ENCODE measurements at places on chromosomes 6 and 20. TPM values are rescaled to one million over a fixed set of nuclear protein-coding genes. Genes with fewer than 3 reads are reported as not detected.

DNA sequence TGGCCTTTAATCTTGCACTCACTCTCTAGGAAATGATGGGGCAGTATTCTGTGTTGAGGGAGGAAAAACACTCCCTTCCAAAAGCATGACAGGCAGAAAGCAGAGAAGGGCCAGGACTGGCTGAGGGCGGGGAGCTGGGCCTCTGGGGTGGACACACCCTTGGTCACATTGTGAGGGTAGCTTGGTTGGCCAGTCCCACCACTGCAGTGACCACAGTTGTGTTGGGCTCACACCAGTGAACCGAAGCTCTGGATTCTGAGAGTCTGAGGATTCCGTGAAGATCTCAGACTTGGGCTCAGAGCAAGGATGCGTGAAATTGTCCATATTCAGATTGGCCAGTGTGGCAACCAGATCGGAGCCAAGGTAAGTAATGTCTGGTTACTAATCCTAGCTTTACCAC, at the start of gene TUBB1:
TUBB1 (plus strand) TSS at position 213 of the 400 bp plus-strand sequence; CDS start at position 307, 94 bp downstream.
- DNase-seq, result no peak

GRCh38 chr6:13397359-13398068, 69.2 kb upstream of the TBC1D7 start:
- DNase-seq, result no peak

- no peak for DNase-seq
Measured at GRCh38 chr6:118507636-118508035, 40.5 kb upstream of the PLN start.

GRCh38 chr20:7520361-7520760, 419.9 kb downstream of the HAO1 start:
- no peak for DNase-seq

GRCh38 chr6:154474648-154475428, 35.6 kb downstream of the CNKSR3 start:
- DNase-seq, result no peak

- no peak for DNase-seq
Measured at GRCh38 chr6:139905404-139906052, 531.1 kb upstream of the CITED2 start.

GRCh38 chr20:21514553-21515251, 838 bp upstream of the NKX2-2 start:
- no peak for DNase-seq

DNA sequence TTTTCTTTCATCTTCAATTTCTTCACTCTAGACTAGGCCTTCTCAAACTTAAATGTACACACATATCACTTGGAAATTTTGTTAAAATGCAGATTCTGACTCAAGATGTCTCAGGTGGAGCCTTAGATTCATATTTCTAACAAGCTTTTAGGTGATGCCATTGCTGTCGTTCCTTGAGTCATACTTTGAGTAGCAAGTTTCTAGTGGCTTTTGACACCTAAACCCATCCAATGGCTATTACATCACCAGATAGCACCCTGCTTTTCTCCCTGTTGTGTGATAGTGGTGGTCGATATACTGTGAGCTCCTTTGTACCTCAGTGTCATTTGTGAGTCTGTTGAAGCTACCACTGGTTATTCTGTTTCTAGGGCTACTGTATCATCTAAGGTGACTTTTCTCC, 34.8 kb upstream of the BAG2 start:
- DNase-seq, result no peak

GRCh38 chr6:101066481-101066880, 185.4 kb upstream of the ASCC3 start:
- no peak for DNase-seq

- no peak for DNase-seq
Measured at GRCh38 chr6:133309579-133309978, 68.4 kb downstream of the EYA4 start.

- no peak for DNase-seq
Measured at GRCh38 chr6:99993533-99994251, at the start of gene MCHR2. Gene MCHR2, minus strand, starts transcription at chr6:99994223. Its CDS starts 38,076 bp downstream, at chr6:99956147.

SYCP2L gene
- 1.3 TPM for total RNA-seq

ANKRD60 gene
- not detected for total RNA-seq

BPIFB1 gene
- total RNA-seq, result 2.1 TPM

SLC17A3 gene
- total RNA-seq, result not detected

CALHM5 gene
- total RNA-seq, result 5.3 TPM

PCIF1 gene
- total RNA-seq, result 38.2 TPM

RNF39 gene
- total RNA-seq, result not detected

PRRT1 gene
- 6.1 TPM for total RNA-seq

MACROD2 gene
- total RNA-seq, result 13.8 TPM

MROH8 gene
- 5.2 TPM for total RNA-seq

CEP43 gene
- 18.8 TPM for total RNA-seq

LRRC1 gene
- 19.5 TPM for total RNA-seq

BPIFB4 gene
- total RNA-seq, result not detected

Measured in sciatic nerve (tissue), 2 donors.